Hindlimb muscle (tissue), 1 donor: ENCODE measurements at places on chromosomes 1 and 21. TPM values are rescaled to one million over a fixed set of nuclear protein-coding genes. Genes with fewer than 3 reads are reported as not detected.

The PRR9 gene
- polyA plus RNA-seq, result not detected

The RSPH1 gene
- 0.28 TPM for polyA plus RNA-seq

The MSH4 gene
- polyA plus RNA-seq, result 0.67 TPM

The SLC6A9 gene
- polyA plus RNA-seq, result 5.1 TPM

The ARMH1 gene
- 2.2 TPM for polyA plus RNA-seq

GRCh38 chr1:208544794-208545193 is 300.6 kb upstream of the PLXNA2 start:
- DNase-seq, result no peak

- no peak for DNase-seq
These were observed 7.3 kb downstream of the CD244 start for GRCh38 chr1:160855181-160855981.

- DNase-seq, result no peak
These were observed 285.1 kb downstream of the PTPRU start for GRCh38 chr1:29521438-29521715.
